ENCODE measurements at places on chromosomes 3 and 15.

DNA sequence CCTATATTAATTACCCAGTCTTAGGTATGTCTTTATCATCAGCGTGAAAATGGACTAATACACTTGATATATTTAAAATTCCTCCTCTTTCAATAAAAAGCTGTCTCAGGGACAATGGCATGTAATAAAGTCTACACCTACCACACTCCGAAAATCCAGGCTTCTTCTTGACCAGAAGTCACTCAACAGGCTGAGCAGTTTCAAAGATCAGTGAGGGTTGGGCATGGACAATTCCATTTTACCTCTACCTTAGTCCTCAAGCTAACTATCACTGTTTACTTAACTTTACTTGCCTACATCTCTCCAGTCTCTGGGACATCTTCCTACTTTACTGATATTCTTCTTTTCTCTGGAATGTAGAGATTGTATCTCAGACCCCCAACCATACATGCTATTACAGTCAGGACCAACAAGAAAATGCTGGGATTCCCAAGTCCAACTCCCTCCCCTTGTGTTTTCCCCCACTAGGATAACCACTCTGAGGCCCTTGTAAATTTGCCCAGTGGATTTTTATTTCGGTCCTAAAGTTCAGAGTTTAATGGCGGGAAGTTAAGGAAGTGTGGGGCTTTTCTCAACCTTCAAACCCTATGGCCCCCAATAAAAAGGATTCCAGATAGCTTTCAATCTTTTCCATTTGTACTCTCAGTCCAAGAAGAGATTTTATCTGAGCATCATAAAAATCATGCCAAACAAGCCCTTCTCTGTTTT is 137.1 kb upstream of the TSC22D2 start:
- DNase-seq, result no peak

GRCh38 chr3:32685543-32686185 is 676 bp downstream of the CNOT10 start:
- DNase-seq, result no peak

DNA sequence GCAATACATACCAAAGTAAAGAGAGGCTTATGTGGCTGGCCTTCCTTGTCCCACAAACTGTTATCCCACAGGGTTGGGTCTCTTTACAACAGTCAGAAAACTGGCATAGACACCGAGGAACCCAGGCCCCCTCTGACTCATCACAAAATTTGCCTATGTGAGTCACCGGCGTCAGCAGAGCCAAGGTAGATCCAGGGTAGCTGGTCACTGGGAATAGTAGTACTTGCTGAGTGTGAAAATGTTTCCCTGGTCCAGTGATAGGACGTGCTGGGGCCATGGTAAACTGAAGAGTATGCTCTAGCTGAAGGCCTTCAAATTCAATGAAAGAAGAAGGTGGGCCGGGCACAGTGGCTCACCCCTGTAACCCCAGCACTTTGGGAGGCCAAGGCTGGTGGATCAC is 27.1 kb upstream of the SKIL start:
- no peak for DNase-seq

DNA sequence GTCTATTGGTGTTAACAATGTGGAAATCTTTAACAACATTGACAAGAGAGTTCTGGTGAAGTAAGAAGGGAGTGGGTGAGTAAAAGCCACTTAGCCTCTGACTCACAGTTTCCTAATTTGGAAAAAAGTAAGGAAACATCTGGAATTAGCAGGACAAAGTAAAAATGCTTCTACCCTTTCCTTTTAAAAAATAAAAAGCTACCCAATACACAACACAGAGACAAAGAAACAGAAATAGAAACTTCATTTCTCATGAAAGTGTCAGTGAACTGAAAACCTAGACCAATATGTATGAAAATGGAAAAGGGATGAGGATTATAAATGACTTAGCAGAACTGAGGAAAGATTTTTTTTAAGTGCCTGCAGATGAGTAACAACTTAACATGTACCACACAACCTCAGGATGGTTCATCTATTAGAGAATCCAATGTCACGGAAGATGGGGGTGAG is 65.4 kb downstream of the SSR3 start:
- DNase-seq, result no peak

GRCh38 chr3:54515441-54516213 is 393.3 kb downstream of the CACNA2D3 start:
- no peak for DNase-seq

DNA sequence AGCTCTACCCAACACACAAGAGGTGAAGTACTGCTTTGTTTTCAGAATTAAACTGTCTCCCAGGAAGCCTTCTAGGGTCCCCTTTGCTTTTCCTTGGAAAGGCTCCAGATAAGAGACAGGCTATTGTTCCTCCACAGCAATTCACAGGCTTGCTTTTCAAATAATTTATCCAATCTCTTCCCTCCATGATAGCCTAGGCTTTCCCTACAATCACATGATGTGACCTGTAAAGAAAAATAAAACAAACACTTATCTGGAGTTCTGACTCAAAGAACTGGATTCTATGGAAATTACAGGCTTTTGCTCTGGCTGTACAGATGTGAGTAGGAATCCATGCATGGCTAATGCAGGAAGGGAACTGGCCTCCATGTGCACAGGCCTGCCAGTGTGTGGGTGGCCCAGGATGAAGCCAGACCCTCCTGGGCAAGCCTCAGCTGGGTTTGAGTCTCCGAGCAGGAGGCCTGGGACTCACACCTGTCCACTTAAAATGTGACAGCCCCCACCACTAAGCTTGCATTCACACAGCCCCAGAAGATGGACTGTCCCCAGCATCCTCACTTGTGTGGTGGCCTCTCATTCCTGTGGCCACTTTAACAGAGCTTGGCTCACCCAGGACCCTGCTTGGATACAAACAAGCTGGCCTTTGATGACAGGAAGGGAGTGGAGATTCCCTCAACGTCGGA is 75.8 kb upstream of the LEKR1 start:
- DNase-seq, result peak; percentile 50

DNA sequence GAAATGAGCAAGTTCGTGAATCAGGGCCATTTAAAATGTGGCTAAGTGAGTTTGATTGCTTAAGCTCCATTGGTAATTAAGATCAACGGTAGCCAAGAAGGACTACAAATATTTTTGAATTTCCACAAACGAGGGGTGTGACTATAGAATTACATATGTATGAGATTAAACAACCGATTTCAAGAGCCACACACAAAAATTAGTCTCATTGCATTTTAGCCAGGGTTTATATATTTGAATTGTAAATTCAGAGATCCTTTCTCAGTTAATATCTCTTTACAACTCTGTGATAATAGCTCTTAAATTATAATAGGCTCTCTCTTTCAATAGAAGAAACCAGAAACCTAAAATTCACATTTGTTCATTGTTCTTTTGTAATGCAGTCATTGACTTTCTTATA is 325.6 kb upstream of the ICE2 start:
- DNase-seq, result no peak

GRCh38 chr3:154274348-154274747 is 49.9 kb downstream of the DHX36 start:
- no peak for DNase-seq

DNA sequence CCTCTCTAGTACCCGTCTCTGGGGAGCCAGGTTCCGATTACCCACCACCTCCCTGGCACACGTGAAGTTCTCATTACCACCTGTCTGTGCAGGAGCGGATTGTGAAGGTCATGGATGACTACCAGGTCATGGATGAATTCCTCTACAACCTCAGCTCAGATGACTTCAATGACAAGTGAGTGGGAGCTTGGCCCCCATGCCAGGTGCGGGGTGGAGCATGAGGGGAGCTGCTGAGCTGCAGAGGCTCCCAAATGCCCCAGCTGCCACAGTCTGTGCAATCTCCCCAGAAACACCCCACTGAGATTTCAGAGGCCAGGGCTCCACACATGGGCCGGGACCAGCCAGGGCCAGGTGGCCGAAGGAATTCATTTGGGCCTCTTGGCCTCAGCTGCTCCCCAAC is 34.3 kb downstream of the DNAH1 start:
- no peak for DNase-seq

DNA sequence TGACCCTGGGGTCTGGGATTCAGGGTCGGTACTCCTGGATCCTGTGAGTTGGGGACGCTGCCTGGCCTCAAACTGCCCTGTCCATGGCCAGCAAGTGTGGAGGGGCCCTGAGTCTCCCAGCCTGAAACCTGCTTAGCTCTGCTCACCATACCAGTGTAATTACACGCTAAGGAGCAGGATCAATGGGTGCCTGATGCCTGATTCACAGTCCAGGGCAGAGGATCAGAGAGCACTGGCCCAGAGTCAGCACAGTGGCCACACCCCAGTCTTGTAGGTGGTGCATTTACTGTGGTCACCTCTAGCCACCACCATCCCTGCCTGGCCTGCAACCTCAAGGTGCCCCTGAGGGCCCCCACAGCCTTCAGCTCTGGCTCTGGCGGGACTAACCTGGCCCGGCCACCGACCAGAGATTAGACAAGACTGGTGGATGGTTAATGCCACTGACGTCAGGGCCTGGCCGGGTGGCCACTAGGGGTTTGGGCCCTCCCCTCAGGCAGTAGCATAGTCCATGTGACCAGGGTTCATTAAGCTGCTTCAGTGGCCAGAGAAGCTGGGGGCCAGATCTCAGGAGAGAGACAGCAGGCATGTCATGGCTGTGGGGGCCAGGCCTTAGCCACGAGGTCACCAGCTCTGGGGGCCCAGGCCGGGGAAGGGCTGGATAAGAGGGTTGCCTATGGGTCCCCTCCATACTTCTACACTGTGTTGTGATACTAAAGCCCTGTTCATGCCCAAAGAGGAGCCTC is 3.3 kb upstream of the SLC38A3 start:
- DNase-seq, result no peak

GRCh38 chr3:126128504-126129397 is 44.8 kb upstream of the SLC41A3 start:
- no peak for DNase-seq

DNA sequence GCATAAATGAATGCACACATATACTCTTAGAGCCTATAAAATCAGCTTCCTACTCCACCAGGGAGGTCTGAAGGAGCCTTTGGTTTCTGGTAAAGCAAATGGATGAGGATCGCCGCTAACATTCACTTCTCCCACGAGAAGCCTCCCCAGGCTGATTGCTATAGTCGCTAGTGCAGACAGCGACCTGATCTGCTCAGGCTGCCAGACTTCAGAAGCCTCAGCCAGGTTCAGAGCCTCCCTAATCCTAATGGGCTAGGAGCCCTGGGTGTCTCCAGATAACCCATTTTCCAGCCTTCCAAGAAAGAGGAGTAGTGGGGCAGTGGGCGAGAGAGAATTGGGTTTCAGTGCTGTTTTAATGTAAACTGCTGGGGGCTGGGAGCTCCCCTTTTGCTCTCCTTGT is 35.4 kb downstream of the TPM1 start:
- no peak for DNase-seq

All from NCI-H1417 (cell line).